NCI-H2081 treated with DMSO at 0.1 percent for 48 hours (cell line): ENCODE measurements at places on chromosomes 5 and 9.

GRCh38 chr9:92480986-92481633 lies 1.2 kb downstream of the ASPN start:
- no peak for DNase-seq

DNA sequence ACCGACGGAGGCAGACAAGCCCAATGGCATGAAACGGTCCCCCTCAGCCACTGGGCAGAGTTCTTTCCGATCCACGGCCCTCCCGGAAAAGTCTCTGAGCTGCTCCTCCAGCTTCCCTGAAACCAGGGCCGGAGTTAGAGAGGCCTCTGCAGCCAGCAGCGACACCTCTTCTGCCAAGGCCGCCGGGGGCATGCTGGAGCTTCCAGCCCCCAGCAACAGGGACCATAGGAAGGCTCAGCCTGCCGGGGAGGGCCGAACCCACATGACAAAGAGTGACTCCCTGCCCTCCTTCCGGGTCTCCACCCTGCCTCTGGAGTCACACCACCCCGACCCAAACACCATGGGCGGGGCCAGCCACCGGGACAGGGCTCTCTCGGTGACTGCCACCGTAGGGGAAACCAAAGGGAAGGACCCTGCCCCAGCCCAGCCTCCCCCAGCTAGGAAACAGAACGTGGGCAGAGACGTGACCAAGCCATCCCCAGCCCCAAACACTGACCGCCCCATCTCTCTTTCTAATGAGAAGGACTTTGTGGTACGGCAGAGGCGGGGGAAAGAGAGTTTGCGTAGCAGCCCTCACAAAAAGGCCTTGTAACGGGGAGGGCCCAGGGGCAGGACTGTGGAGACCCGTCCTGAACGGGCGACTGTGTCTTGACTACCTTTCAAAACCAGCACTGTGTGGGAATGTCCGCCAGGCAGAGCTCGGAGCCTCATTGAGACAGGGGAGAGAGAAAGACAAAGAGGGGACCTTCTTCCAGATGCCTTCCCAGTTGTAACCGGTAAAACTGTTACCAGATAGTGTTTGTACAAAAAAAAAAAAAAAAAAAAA lies 29.9 kb downstream of the CD180 start:
- no peak for DNase-seq

GRCh38 chr5:32343058-32343672 lies 30.4 kb upstream of the MTMR12 start:
- DNase-seq = no peak

DNA sequence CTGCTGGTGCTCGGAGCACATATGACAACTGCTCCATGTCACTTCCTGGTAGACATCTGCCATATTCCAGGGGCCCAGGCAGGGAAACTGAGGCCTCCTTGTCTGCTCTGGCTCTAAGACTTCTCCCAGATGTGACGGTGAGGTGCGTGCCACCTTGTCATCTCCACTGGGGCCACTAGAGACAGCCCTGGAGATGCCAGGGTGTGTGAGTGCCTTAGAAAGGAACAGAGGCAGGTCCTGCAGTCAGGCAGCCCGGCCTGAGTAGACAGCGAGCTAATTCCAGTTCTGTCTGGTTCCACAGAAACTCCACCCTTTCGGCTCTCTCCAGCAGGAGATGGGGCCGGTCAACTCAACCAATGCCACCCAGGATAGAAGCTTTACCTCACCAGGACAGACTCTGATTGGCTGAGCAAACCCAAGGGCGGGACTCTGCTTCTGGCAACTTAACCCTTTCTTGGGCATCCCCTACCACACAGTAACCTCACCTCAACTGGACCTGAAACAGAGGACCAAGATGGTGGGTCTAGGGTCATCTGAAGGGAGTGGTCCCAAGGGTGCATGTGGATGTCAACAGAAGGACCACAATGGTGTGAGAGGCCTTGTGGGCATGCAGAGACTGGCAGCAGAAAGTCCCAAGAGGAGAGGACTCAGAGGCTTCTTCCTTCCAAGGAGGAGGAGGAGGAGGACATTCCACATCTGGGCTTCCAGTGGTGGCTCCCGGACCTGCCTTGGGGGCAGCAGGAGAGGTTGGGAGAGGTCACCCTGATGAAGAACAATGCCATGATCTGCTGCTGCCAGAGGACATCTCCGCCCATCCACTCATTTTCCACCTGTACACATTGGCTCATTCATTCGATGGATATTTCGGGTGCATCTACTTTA lies 77.7 kb downstream of the RGS3 start:
- DNase-seq = no peak

DNA sequence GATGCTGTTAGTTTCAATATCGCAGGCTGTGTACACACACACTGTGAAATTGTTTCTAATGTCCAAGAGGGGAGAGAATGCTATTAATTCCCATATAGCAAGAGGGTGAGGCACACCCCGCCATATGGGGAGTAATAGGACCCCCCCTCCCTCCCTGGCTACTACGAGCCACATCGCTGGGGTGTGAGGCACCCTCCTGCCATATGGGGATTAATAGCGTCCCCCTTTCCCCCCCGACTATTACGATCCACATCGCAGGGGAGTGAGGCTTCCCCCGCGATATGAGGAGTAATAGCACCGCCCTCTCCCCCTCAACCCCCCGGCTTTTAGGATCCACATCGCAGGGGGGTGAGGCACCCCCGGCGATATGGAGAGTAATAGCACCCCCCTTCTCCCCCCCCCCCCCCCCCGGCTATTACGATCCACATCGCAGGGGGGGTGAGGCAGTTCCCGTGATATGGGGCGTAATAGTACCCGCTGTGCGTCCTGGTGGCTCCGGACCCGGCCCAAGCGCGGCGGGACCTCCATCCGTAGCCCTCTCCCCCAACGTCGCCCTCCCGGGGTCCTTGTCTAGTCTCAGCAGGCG lies 494 bp upstream of the STK32A start:
- no peak for DNase-seq
